ENCODE measurements at places on chromosomes 1 and 21.

- DNase-seq: no peak
Observed at GRCh38 chr1:24309762-24310485, 9.2 kb upstream of the GRHL3 start.

GRCh38 chr1:10188133-10188650 is 22.2 kb upstream of the KIF1B start:
- DNase-seq: no peak

DNA sequence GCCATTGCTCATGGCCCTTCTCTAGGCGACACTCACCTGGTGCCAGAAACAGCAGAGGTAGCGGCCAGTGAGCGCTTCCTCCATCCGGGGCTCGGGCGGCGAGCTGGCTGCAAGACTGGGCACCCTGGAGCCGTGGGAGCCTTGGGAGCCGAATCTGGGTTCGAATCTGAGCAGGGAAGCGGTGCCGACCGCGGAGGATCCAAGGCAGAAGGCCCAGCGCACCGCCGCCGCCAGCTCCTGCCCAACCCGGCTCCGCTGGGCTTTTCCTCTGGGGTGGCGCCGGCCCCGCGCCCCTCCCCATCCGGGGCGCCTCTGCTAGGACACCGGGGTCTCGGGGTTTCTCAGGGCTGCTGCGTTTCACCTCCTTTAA is 1.7 kb upstream of the PRDM16 start:
- no peak for DNase-seq

GRCh38 chr1:112956544-112957132 is 642 bp upstream of the SLC16A1 start:
- peak; percentile 72 for DNase-seq

- DNase-seq: no peak
Observed at GRCh38 chr1:200150721-200151120, 123.2 kb downstream of the NR5A2 start.

GRCh38 chr1:54774820-54775498 is 10.6 kb upstream of the PARS2 start:
- DNase-seq: peak; percentile 88

All from NCI-H524 (cell line).